ENCODE measurements at places on chromosomes 5 and 9.

DNA sequence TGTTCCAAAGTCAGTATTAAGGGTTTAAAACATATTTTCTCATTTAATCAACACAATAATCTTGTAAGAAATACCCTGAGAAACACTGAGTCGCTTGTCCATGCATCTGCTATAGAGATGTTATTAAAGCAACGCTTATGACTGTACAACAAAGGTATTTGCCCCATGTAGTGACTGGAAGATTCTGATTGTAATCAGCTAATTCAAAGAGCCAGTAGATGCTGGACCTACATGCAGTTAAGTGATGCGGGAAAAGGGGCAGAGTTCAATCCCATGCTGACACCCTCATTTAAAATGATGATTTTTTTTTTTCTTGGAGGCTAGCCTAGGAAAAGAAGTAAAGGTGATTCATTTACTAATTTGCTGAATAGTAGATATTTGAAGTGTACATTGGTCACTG, 149.3 kb upstream of the MTAP start:
- DNase-seq = no peak

GRCh38 chr9:6409811-6410210, 3.2 kb upstream of the UHRF2 start:
- no peak for DNase-seq

- no peak for DNase-seq
Observed at GRCh38 chr5:23332650-23333251, 174.7 kb upstream of the PRDM9 start.

DNA sequence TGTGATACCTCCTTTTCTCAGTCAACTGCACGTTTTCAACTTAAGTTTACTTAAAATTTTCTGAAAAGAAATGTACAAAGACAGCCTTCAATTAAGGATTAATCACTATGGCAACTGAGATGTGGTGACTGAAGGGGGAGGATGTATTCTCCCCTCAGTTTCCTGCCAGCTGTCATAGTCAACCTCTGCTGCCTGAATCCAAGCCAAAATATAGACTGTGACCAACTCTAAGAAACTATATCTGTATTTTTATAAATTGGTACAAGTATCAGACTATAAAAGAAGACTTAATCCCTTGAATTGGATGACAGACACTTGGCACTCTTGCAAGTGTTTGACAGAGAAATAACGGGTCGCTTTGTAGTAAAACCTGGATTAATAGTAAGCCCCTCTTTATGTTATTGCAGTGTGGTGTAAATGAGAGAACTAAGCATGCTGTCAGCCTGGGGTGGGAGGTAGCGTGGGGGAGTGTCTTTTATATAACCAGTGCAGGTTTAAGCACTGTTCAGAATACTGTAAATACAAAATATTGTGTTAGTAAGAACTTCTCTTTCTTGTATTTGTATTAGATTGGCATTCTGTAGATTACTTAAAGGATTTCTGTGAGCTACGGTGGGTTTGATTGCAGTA, 106.4 kb downstream of the ERCC6L2 start:
- DNase-seq = no peak

GRCh38 chr5:150160448-150161081, 4.9 kb upstream of the PDGFRB start:
- no peak for DNase-seq

- no peak for DNase-seq
Observed at GRCh38 chr5:38414348-38414747, 142.1 kb downstream of the LIFR start.

DNA sequence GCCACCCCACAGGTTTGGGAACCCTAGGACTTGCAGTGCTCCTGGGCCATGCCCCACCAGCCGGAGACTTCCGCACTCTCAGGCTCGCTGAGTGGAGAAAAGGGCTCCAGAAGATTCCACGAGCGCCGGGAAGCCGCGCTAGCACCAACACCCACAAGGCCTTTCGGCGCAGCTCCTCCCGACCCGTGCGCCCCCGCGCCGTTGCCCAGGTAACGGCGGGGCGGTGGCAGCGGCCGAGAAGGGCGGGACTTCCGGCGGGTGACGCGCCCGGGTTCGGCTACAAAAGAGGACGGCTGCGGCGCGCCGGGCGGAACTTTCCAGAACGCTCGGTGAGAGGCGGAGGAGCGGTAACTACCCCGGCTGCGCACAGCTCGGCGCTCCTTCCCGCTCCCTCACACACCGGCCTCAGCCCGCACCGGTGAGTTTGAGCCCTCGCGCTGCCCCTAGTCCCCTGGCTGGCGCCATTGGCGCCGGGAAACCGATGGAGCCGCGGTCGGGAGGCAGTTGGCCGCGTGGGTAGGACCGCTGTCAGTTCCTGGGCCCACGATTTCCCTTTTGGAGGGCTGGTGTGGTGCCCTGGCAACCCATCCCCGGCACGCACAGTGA, at the start of gene DNAJA1:
TSS of gene DNAJA1 (plus strand) at position 308 of the 606 bp plus-strand sequence. CDS start 1,212 bp downstream, outside the sequence.
- DNase-seq = peak; percentile 94

DNA sequence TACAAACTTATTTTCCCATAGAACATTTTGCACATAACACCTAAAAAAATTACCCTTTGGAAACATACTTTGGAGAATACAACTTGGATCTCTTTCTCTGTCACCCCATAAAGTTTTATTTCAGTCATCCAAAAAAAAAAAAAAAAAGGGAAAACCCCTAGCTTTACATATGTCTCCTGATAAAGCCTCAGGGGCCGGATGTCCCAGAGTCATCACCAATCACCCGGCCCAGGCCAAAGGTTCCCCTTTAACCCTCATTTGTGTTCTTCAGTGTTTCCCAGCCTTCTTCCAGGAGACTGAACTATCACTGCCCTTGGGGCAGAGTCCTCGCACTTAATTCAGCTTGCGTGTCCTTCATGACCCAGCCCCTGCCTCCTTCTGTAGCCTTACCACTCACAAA, 28.8 kb downstream of the ANXA6 start:
- no peak for DNase-seq
